ENCODE measurements at places on chromosomes 3 and 15.

- no peak for DNase-seq
Measured at GRCh38 chr3:185537369-185537970, 14.9 kb downstream of the LIPH start.

DNA sequence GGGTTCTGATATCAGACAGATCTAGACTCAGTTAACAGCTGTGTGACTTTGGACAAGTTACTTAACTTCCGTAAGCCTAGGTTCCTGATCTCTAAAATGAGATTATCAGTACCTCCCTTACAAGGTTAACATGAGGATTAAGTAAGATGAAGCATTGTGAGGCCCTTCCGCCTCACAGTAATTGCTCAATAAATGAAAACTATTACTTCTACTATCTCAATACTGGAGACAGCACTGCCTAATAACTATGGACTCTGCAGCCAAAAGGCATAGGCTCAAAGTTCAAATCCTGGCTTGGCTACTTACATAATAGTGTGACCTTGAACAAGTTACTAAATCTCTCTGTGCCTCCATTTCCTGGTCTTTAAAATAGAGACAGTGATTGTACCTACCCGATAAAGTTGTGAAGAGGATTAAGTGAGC is 82.0 kb upstream of the ATP11B start:
- DNase-seq, result no peak

DNA sequence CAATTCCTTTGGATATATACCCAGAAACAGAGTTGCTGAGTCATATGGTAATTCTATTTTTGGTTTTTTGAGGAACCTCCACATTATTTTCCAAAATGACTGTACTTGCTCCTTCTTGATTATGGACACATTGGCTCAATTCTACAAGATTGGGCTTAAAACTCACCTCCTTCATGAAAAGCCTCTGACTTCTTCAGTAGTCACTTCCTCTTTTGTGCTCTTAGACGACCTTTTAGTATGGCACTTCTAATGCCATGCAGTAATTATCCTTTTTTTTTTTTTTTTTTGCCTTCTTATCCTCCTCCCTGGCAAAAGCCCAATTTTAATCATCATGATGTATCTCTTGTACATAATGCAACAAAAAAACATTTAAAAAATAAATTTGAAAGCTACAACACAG is 33.0 kb upstream of the ABHD17C start:
- DNase-seq, result no peak

GRCh38 chr15:58040150-58040549 is 25.4 kb downstream of the ALDH1A2 start:
- no peak for DNase-seq

GRCh38 chr15:76711351-76711827 is 193.8 kb downstream of the SCAPER start:
- DNase-seq, result no peak

Data from activated CD4-positive, alpha-beta T cell treated with anti-CD3 and anti-CD28 coated beads for 24 hours (primary cell).